ENCODE measurements at places on chromosomes 6 and 20.

DNA sequence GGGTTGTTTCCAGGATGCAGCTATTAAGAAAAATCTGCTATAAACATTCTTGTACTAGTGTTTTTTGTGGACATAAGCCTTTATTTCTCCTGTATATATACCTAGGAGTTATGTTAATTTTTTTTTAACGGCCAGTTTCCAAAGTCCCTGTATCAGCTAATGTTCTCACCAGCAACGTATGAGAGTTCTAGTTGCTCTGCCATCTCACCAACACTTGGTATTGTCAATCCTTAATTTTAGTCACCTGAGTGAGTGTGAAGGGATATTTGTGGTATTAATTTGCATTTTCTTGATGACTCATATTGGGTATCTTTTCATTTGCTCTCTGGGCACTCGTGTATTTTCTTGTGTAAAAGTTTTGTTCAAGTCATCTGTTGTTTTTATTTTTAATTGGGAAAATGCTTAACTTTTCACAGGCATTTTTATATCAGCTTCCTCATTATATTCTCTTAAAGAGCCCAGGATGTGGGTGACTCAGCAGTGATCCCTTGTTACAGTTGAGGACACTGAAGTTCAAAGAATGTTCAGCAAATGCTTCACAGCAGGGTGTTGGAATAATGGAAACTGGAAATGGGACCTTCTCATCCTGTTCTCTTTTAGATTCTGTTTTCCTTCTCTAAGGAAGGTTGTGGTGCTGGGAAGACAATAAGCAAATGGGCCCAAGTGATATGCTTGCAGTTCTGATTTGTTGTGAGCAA lies 211.7 kb upstream of the PRND start:
- no peak for DNase-seq

DNA sequence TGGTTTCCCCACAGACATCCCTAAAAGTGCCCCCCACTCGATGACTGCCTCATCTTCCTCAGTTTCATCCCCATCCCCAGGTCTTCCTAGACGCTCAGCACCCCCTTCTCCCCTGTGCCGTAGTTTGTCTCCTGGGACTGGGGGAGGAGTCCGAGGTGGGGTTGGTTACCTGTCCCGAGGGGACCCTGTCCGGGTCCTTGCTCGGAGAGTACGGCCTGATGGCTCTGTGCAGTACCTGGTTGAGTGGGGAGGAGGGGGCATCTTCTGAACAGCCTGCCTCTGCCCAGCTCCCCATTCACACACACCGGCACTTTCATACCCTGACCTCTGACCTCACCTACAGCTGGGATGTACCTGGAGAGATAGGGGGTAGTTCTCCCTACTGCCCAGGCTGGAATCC lies 2.1 kb downstream of the CUTA start:
- no peak for DNase-seq

DNA sequence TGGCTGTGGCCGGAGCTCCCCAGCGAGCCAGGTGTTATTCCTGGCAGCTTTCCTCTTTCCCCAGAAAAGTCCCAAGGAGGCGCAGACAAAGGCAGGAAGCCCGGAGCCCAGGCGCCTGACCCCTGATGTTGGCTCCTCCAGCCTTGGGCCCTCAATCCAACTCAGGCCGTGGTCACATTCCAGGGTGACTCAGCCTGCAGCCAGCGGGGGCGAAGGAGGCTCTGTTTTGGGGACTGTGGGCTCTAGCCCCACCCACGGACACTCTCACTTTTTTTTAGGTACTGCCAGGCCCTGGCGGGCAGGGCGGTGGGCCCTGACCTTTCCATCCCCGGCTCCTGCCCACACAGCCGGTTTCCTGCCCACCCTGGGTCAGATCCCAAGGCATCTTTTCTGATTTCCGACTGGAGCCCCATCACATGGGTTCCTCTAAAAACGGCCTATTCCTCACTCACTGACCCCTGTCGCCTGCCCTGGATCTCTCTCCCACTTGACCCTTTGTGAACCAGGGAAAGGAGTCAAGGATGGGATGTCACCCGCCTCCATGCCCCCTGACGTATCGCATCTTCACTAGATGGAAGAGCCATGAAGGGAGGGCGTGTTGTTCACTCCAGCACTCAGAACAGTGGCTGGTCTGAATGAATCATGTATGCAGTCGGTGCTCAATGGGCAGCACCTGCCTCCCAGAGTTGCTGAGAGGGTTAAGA lies 5.5 kb downstream of the PTGIS start:
- peak; percentile 93 for DNase-seq

DNA sequence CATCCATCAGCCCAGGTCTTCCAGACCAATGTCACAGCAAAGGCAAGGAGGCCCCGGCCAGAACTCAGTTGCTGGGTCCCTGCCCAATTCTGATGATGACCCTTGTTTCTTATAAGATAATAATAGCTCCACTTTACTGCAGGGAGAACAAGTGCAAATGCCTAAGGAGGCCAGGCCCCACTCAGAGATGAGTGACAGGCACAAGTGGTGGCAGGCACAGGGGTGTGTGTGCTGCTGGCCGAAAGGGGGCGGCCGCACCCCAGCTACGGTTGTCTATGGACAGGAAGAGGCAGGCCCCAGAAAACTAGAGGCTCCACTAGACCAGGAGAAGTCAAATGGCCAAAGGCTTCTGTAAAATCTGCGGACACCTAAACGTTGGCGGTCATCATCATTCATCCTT lies 28.6 kb downstream of the GNAS-AS1 start:
- no peak for DNase-seq

DNA sequence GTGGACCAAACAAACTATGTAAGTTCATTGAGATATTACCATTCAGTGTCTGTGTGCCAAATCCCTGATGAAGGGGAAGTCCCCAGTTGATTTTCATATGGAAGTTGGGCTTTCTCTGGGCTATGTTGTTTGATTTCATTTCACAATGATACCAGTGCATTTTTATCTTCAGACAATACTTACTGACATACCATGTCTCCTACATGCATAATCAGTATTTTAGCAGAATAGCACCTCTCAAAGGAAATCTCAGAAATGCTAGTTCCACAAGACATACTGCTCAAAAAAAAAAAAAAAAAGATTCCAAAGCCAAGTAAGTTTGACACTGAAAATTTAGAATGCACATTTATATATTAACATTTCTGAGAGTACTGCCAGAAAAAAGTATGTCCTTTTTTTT lies 168.8 kb upstream of the RNF217 start:
- DNase-seq = no peak

DNA sequence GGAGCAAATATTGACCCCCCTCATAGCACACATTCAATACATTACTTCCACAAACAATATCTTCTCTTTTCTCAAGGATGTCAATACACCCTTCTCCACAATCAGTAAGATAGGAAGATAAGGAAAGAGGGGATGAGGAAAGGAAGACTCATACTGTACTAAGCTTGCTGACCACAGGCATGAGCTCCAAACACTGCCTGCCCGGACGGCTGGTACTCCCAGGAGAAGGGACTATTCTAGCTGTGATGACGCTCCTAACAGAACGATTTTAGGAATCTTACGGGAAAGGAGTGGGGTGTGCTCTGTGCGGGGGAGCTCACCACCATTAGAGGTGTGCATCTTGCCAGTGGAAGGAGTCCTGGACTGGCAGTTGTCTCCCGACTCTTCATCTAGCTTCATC lies 3.9 kb upstream of the CCN6 start:
- no peak for DNase-seq

GRCh38 chr6:90472716-90473115 lies 114.2 kb downstream of the MAP3K7 start:
- no peak for DNase-seq

DNA sequence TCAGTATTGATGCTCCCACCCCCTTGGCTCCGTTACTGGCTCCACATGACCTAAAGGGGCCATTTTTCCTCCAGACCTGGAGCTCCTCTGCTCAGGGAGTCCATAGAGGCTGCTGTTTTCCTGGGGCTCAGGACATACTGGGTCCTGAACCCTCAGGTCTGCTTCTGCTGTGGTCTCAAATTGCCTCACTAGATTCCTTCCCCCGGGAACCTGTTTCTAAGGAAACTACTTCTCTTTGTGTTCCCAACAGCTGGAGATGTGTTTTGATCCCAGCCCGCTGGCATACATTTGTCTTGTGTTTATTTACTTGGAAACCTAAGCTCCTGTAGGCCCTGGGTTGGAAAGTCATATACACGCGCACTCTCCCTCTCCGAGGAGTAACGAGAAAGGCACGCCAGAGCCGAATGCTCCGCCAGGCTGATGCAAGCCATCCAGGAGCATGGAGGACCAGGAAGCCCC lies 222.8 kb downstream of the UST start:
- DNase-seq = peak; percentile 13

DNA sequence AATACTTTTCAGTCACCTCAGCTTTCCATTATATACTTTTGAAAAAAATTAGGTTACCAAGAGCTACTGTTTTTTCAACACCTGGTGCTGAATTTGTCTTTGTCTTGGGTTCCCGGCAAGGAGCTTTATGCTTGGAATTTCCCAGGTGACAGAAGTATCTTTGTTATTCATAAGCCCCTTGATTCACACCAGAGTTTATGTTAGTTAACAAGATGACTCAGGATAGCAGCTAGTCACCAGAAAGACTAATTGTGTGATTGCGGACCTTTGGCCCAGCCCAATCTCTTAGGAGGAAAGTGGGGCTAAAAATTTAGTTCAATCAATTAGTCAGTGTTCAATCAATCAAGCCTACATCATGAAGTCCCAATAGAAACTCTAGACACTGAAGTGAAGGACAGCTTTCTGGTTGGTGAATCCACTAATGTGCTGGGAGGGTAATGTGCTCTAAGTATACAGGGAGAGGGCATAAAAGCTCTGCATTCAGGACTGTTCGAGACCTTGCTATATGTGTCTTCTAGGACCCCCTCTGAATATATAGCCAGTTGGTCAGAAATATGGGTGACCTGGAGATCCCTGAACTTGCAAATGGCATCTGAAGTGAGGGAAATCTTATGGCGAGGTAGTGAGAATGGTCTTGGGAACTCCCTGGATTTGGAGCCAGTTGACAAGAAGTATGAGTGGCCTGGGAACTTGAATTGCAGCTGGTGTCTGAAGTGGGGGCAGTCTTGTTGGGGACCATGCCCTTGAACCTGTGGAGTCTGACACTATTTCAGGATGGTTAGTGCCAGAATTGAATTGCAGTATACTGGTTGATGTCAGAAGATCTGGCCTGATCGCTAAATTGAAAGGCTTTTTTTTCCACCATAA lies 16.2 kb downstream of the TMEM30A start:
- no peak for DNase-seq

DNA sequence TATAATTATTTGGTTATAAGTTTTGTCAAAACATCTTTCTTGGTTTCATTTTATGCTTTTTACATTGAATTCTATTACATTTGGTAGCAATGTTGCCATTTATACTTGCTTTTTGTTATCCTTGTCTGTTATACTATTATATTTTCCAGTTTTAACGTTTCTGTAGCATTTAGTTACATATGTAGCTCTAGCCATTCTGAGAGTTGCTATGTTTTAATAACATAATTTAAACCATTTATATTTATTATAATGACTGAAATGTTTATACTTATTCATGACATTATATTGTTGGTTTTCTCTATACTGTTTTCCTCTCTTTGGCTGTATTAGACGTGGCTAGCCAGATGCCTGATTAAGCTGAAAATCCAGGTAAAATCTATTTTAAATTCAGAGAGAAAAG lies 252.0 kb upstream of the FLRT3 start:
- DNase-seq = no peak

- DNase-seq = peak; percentile 67
These were observed 20.5 kb downstream of the JPH2 start for GRCh38 chr20:44166477-44166876.

- peak; percentile 70 for DNase-seq
These were observed 304.1 kb downstream of the LAMA2 start for GRCh38 chr6:129186988-129187387.

GRCh38 chr6:30626484-30627366 lies at the start of gene ATAT1:
TSS of gene ATAT1 (plus strand) at chr6:30626874.
- DNase-seq = peak; percentile 93

DNA sequence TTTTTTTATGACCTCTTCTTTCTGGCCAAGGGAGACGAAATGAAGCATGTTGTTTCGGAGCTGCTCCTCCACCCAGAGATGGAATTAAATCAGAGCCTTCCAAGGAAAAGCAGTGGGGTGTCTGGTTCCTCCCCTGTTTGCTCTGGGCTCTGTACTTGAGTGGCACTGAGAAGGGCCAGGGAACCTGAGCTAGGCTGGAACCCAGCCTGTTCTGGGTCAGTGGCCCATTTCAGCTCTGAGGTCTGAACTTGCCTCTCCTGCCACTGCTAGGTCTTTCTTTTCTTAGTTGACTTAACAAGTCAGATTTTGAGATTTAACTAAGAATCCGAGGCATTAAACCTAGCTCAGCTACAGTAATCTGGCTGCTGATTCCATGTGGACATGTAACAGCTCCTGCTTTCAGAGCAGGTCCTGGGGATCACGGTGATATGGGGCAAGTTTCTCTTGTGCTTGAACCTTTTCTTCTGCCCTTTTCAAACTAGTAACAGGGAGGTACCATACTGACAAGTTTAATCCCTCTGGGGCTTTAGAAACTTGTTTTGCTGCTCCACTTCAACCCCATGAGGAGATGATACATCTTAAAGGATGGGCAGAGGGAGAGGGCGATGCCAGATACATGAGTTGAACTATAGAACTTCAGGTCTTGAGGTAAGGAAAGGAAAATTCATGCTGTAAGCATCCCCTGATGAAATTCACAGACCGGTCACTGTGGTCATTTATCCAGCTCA lies 101.1 kb downstream of the SLC24A3 start:
- DNase-seq = no peak

- DNase-seq = no peak
These were observed 106.0 kb upstream of the MTHFD1L start for GRCh38 chr6:150759483-150759882.

DNA sequence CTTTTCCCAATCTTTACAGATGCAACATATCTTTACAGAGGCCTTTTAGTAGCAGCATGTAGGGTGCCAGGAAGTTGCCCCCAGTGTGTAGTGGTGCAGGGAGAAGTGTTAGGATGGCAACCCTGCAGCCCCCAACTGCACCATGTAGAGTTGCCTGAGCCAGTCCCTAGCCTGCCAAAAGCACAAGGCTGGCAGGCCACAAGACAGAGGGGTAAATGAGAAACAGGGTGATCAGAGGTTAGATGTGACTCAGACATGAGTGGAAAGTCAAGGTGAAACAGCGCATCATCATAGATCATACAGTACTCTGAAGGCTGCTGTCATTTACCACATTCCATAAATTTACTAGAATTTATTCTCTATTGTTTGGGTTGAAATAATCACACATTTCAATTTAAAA lies 467.5 kb downstream of the PRKN start:
- DNase-seq = no peak

GRCh38 chr6:6438286-6438685 lies 117.8 kb upstream of the F13A1 start:
- no peak for DNase-seq

GRCh38 chr6:112004201-112005012 lies 49.5 kb upstream of the CCN6 start:
- peak; percentile 6 for DNase-seq

DNA sequence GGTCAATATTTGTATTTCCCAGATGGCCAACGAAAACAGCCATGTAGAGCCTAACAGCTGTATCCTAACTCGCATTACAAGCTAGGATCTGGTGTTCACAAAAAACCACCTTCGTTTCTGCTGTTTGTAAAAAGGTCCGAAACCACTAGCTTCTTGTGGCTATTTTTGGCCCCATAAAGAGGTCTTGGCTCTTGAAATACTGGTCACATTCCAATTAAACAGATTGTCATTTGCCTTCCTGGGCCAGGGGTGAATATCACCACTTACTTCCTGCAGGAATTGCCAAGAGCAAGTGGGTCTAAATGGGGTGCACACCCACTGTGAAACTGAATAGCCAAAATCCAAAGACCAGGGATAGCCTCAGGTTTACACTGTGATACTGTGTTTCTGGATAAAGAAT lies 48.2 kb downstream of the TSHZ2 start:
- DNase-seq = no peak

Measured in adipocyte (in vitro differentiated cells).